ENCODE measurements at places on chromosomes 7 and 10. TPM values are rescaled to one million over a fixed set of nuclear protein-coding genes. Genes with fewer than 3 reads are reported as not detected.

The ZNF138 gene
- total RNA-seq: 3.6 TPM

DNA sequence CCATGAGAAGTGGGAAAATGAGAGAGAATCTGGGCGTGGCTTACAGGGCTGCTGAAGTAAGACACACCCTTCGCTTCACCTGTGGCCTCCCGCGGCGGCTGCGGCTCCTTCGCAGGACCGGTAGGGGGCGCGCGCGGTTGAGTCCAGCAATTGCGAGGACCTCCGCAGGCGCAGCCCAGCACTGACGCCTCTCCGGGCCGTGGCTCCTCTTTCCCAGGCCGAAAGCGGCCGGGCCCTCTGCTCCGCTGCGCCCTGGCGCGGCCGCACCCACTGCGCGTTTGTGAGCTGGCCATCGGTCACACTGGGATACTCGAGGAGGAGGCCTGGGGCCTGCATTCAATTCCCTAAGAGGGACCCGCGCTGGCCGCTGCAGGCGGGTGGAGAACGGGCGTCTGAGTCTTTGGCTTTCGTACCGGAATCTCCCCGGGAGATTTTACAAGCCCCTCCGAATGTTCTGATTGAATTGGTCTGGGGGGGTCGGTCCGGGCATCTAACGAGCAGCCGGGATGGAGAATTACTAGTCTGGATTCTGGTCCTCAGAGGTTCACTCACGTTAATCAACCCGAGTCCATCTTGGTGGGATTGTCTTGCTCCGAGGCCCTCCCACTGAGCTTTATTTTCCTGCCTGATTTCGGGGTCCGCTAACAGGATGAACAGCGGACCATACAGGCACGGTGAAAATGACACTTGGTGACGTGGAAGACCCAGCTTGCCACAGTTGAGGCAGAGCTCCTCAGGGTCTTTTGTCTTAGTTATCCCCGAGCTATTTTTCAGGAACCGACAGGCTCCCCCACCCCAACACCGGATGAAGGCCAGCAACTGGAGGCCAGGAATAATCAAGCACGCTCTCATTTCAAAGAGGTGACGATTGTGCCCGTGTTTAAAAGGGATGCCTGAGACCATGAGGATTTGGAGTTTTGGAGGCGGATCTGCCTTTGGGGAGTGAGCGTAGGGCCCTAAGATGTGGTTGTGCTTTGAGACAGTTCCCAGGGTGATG lies at the start of gene LRRD1:
LRRD1 (minus strand) TSS at position 215 of the 997 bp plus-strand sequence. CDS start 13,940 bp downstream, outside the sequence.
- 0 out of 2 replicates have a peak within 1 kb of the TSS, but pooled peaks have one; percentile 3 for H3K27ac ChIP-seq
- no peaks in the 10 kb centered on the region for H3K36me3 ChIP-seq
- H3K27me3 ChIP-seq: no peaks in the 10 kb centered on the region
- peak; percentile 73 for DNase-seq

DNA sequence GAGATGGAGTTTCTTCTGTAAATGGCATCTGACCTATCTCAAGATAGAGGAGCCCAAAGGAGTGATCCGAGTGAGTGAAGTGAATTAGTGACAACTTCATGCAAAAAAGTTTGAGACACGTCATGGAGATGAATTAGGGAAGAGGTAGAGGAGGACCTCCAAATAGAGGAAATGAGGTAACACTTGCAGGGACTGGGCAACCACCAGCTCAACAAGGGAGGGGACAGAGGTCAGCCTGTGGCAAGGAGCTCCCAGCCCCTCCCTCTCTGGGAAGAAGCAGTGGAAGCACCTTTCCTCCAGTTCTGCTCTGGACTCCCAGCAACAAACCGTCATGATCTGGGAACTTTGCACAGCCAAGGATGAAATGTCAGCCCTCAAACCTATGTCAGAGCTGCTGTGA lies 83.5 kb upstream of the IKZF1 start:
- DNase-seq: no peak
- H3K27ac ChIP-seq: no peak overlapping the region
- H3K27me3 ChIP-seq: no peaks in the 10 kb centered on the region
- no peaks in the 10 kb centered on the region for H3K36me3 ChIP-seq
- H3K4me3 ChIP-seq: no peak overlapping the region

GRCh38 chr7:70807650-70808049 lies 324.3 kb upstream of the GALNT17 start:
- no peak overlapping the region for H3K4me3 ChIP-seq
- DNase-seq: no peak
- no peaks in the 10 kb centered on the region for H3K4me1 ChIP-seq
- H3K27ac ChIP-seq: no peak overlapping the region
- no peaks in the 10 kb centered on the region for H3K36me3 ChIP-seq
- H3K27me3 ChIP-seq: no peaks in the 10 kb centered on the region

DNA sequence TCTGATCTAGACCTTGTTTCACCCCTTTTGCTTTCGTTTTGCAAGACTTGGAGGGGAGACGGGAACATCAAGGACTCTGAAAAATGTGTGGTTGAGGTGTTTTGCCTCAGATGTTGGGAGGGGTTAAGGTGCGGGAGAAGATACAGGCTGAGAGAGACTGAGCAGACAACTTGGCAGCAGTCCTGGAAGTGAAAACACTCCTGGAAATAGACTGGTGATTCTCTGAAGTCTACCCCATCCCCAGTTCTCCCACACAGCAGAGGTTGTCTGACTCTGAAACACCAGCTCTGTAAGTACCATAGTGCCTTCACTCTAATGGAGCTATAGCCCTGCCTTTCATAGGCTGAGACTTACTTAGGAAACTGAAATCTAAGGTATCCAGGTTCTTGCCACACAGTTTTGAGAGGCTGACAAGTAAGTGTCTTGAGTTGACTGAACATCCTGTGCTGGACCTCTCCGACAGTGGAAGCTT lies 152.5 kb downstream of the PPP1R9A start:
- H3K27me3 ChIP-seq: no peaks in the 10 kb centered on the region
- H3K27ac ChIP-seq: no peak overlapping the region
- DNase-seq: no peak
- no peak overlapping the region for H3K4me3 ChIP-seq
- H3K36me3 ChIP-seq: no peaks in the 10 kb centered on the region

- no peaks in the 10 kb centered on the region for H3K27me3 ChIP-seq
- peak overlapping the region; percentile 8 for H3K27ac ChIP-seq
- no peak overlapping the region for H3K4me3 ChIP-seq
- DNase-seq: peak; percentile 71
These were observed 24.5 kb upstream of the IL6 start for GRCh38 chr7:22702516-22702915.

All from IMR-90 (cell line).